ENCODE measurements at places on chromosomes 3 and 15. TPM values are rescaled to one million over a fixed set of nuclear protein-coding genes. Genes with fewer than 3 reads are reported as not detected.

Gene PLA2G4D
- not detected for total RNA-seq

Gene ANXA2
- total RNA-seq: 59.4 TPM

Gene FSTL1
- 0.89 TPM for total RNA-seq

DNA sequence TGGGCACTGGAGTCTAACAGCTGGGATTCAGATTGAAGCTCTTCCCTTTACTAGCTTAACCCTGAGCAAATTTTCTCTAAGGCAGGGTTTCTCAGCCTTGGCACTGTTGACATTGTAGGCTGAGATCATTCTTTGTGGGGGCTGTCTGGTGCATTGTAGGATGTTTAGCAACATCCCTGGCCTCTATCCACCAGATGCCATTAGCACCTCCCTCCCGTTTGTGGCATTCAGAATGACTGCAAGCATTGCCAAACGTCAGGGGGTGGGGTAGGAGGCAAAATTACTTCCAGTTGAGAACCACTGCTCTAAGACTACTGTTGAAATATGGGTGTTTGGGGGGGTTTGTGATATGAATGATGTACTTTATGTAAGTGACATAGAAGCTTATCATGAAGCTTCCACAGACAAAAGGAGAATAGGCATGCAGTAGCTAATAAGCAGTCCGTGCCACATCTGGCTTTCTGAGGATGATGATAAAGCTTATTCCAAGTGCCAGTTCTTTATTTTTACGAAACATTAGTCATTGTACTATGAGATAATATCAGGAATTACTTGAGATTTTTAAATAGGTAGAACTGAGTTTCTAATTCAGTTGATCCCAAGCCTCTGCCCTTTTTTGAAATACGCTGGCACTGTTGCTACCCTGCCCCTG, 39.3 kb downstream of the NKIRAS1 start:
- DNase-seq: no peak

GRCh38 chr15:71551566-71551965, 258.8 kb upstream of the NR2E3 start:
- DNase-seq: no peak

GRCh38 chr3:65443739-65444446, 594.8 kb downstream of the MAGI1 start:
- no peak for DNase-seq

Gene OIP5
- total RNA-seq: not detected

Gene LRRC34
- total RNA-seq: 0.92 TPM

- DNase-seq: no peak
Observed at GRCh38 chr3:134567605-134568004, 81.7 kb downstream of the CEP63 start.

DNA sequence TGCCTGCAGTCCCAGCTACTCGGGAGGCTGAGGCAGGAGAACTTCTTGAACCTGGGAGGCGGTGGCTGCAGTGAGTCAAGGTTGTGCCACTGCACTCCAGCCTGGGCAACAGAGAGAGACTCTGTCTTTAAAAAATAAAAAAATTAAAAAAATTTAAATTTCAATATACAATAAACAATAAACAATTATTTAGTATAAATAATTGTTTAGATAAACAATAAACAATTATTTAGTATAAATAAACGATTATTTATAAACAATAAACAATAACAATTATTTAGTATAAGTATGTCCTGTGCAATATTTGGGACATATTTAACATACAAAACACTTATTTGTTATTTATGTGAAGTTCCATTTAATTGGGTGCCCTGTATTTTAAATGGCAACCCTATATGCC, 119.6 kb downstream of the XXYLT1 start:
- DNase-seq: no peak

GRCh38 chr3:59867185-59868002, 817.6 kb upstream of the CFAP20DC start:
- no peak for DNase-seq

- no peak for DNase-seq
Observed at GRCh38 chr3:150970665-150971324, 1.7 kb downstream of the CLRN1 start.

GRCh38 chr3:153553605-153553945, 391.5 kb downstream of the RAP2B start:
- no peak for DNase-seq

DNA sequence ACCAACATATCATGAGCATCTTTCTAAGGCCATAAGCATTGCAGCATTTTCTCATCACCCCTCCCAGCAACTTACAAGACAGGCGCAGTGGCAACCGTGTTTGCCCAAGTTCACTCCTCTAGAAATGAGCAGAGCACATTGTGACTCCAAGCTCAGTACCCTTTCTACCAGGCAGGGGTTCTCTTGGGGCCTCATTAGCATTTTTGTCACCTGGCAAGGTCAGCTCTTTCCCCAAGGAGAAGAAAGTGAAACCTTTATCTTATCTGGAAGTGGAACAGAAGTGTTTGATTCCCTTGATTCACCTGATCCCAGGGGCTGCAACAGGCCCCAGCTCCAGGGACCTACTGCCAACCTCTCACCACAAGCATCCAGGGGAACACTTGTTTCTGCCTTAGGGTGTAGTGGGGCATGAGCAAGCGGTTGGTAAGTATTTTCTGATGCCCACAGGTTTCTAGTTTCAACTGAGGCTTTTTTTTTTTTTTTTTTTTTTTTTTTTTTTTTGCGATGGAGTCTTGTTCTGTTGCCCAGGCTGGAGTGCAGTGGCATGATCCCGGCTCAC, 44.0 kb upstream of the HERC1 start:
- no peak for DNase-seq

Gene LRRC49
- 0.69 TPM for total RNA-seq

DNA sequence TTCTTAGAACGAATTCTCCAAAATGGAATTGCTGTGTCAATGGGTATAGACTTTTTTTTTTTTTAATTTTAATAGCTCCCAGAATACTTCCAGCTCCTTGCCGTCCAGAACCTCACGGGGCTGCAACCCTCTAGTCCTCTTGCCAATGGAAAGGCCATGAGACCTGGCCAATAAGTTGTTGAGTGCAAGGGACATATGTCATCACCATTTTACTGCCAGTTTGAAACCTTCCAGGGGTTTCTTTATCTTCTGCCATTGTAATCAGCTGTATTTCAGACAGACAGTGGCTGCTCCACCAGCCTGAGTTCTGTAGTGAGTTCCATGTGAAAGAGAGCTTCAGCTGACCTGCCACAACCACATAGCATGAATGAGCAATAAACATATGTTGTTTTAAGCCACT, 95.0 kb upstream of the PTPRG start:
- no peak for DNase-seq

DNA sequence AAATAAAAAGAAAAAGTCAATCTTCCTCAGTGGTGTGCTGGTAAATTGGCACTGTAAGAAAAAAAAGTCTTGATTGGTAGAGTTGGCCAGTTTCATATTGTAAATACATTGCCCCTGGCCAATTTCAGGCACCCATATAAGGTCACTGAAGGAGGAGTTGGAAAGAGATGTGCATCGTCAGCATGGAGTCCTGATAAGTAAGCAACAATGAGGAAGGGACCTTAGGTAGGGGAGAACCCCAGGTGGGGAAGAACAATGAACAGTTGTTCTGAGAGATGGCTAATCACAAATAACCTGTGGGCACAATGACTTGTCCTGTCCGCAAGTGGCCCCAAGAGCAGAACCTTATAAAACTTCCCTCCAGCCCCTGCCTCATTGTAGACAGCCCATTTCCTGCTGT, 8.6 kb upstream of the CYP8B1 start:
- no peak for DNase-seq

DNA sequence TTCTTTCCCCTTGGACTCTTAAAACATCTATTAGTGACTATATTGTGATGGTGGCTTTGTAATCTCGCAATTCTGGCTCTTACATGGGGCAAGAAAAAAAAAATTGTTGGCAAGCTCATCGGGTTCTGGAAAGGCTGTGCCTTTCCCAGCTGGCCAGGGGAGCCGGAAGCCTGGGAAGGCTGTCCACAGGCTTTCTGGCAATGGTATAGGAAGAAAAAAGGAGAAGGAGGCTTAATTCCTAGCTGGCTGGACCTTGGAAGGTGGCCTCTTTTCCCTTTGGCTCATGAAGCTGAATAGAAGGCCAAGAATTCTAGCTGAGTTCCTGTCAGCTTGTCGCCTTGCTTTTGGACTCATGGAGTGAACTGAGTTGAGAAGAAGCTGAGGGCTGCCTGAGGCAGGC, 243.5 kb upstream of the SEMA6D start:
- DNase-seq: no peak

Gene ESYT3
- not detected for total RNA-seq

GRCh38 chr3:194570898-194571297, 62.3 kb downstream of the TMEM44 start:
- DNase-seq: no peak

DNA sequence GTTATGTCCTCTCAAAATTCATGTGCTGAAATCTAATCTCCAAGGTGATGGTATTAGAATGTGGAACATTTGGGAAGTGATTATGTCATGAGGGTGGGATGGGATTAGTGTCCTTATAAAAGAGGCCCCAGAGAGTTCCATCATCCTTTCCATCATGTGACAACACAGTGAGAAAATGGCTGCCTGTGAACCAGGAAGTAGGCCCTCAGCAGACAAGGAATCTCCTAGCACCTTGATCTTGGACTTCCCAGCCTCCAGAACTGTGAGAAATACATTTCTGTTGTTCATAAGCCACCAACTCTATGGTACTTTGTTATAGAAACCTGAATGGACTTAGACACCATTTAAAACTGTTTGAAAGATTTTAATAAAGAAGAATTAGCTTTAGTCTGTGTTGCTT, 20.8 kb downstream of the SUCNR1 start:
- no peak for DNase-seq

DNA sequence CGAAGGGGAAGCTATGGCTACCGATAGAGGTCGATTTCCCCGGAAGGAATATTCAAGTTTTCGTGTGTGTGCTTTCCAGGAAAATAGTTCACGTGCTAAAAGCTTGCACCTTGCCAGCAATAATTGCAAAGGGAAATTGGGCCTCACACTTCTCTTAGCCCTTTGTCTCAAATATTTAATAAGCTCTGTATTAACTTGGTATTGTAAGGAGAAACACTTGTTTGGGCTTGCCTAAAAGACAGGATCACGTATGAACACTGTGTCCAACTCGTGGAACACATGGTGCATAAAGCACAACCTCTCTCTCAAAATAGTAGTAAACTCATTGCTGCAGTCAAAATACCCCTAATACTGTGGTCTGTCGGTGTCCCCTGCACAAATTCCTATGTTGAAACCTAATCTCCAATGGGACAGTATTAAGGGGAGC, 352 bp upstream of the TMF1 start:
- no peak for DNase-seq

Gene CCDC80
- 0.66 TPM for total RNA-seq

DNA sequence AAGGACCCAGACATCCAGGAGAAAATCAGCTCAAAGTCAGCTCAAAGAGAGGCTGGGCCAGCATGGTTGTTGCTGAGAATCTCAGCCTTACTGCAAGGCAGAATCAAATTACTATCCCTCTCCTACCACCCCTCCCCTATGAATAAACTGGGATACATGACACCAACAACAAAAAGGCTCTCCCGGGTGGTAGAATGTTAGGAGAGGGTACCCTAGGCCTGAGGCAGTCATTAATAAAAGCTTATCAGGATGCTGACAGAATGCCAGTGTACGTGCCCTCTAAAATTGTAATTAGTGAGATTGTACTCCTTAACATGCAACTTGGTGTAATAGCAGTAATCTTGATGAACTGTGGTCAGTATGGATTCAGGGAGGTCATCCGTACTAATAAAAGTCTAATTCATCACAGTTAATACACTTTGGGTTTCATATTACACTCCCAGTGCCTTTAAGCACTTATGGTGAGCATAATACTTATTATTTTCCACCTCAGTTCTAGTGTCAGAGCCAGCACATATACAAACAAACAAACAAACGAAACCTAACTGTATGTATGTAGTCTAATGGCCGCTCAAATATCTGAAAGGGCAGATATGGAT, 76.5 kb downstream of the B3GALNT1 start:
- DNase-seq: no peak

- DNase-seq: no peak
Observed at GRCh38 chr3:126845920-126846715, 136.8 kb upstream of the PLXNA1 start.

- no peak for DNase-seq
Observed at GRCh38 chr3:174681784-174682183, 177.3 kb upstream of the NAALADL2 start.

Gene LRRC31
- not detected for total RNA-seq

DNA sequence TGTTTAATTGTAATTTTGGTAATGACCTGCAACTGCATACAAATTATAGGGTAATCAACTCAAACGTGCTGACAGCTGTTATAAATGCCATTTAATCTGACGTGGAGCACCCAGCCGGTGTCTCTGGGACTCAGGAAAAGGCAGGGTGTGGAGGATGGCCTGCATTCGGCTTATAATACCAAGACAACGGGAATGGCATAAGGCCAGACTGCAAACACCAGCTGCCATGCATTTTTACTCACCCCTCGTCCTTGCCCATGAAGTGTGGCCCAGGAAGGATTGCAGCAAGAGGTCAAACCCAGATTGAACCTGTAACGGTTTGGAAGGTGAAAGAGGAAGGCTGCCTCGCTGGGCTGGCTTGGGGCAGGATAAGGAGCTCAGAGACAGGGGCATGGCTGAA, 96.4 kb downstream of the WNT7A start:
- no peak for DNase-seq

DNA sequence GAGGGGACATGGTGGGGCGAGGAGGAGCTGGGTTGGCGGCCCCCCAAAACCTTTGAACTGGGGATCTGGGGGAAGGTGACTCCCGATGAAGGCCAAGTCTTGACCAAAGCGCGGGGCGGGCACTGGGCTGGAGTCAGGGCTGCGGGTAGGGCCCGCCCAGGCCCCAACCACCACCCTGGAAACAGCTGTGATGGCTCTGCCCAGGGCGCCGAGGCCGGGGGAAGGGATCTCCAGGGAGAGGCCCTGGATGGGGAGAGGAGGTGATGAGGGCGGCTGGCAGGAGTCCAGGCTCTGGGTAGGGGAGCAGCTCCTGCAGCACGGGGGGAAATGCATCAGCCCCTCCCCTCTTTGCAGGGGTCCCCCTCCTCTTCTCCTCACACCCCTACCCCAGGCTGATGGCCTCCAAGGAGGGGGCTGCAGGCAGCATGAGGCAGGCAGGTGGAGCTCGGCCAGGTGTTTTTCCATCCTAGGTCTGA, 5.9 kb upstream of the C15orf39 start:
- no peak for DNase-seq

GRCh38 chr15:78301326-78301725, 1.9 kb upstream of the SKIC8 start:
- no peak for DNase-seq

- no peak for DNase-seq
Observed at GRCh38 chr15:22243440-22244130, 163.3 kb downstream of the OR4M2 start.

Gene C3orf22
- total RNA-seq: not detected

GRCh38 chr3:73801444-73801843, 176.7 kb upstream of the PDZRN3 start:
- no peak for DNase-seq
